ENCODE measurements at places on chromosomes 6 and 20.

- no peak for DNase-seq
These were observed 352.9 kb downstream of the ESR1 start for GRCh38 chr6:152160346-152160745.

DNA sequence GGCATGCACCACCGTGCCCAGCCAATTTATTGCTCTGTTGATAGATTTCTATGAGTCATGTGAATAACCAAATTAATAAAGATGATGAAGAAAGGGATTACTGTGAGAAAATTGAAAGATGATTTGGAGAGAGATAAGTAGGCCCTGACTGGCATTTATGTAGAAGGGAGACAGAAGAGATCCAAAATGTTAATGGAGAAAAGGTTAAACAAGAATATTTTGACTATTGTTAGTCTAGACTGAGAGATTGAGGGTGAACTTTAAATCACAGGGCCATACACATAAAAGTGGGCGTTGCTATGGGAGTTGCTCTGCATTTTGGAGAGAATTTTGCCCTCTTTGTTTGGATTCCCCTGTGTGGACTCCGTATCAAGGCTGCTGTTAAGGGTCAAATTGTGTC is 68.9 kb upstream of the SCAF8 start:
- no peak for DNase-seq

DNA sequence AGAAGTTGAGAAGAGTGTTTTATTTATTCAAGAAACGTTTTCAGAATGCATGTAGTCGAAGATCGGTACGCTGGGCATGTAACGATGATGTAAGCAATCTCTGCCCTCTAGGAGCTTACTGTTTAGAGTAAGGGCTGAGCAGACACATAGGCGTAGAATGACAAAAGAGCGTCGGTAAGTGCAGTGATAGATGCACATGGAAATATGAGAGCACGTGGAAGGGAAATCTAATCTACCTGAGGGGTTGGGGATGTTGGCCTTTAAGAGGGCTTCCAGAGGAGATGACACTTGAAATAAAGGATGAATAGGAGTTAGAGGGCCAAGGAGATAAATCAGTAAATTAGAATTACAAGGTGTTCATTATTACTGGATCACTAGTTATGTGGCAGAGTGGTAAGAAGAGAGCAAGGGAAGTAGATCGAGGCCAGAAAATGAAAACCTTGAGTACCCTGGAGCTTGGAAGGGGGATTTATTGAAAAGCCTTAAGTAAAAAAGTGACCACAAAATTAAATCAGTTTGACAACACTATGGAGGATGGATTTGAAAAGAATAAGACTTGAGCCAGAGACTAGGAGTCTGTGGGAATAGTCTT is 782 bp downstream of the TRMT11 start:
- no peak for DNase-seq

DNA sequence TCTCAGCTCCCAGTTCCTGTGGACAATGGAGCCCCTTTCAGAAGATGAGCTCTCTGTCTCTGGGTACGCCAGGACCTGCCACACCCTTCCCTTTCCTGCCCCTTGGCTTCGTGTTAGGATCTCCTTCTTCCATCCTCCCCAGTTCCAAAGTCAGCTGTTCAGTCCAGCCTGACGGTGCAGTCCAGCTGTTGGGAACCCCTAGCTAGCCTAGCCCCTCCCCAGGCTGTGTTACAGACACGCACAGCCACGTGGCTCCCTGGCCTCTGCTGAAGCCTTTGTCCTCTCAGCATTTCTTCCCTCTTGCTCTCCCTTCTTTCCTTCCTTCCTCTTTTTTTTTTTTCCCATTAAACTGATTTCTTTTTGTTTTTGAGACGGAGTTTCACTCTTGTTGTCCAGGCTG is 12.4 kb upstream of the TFAP2C start:
- DNase-seq, result no peak

- DNase-seq, result no peak
These were observed 22.4 kb upstream of the HELZ2 start for GRCh38 chr20:63596423-63596822.

DNA sequence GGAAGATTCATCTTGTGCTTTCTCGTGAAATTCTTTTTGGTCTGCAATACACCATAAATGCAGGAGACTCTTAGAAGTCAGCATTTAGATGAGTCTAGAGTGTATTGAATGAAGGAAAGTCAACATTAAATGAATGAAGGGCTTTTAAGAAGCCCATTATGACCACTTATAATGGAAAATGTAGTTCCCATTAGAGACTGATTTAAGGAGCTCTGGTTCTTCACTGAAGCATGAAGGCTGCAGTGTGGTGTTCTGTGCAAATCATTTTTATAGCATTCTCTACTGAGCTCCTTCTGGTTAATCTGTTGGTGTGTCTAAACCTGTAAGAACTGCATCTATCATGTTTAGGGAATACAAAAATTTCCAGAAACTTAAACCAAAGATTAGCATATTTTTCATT is 19.7 kb downstream of the NCOA7 start:
- no peak for DNase-seq

DNA sequence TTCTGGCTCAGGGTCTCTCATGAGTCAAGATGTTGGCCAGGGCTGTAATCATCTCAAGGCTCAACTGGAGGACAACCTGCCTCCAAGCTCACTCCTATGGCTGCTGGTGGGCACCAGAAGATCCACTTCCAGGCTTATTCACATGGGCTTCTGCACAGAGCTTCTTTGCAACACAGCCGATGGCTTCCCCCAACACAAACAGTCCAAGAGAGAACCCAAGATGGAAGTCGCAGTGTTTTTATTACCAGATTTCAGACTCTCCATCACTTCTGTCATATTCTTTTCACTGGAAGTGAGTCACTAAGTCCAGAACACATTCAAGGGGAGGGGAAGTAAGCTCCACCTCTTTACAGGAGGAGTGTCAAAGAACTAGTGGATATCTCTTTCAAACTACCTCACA is 75.5 kb downstream of the CD164 start:
- DNase-seq, result no peak

- no peak for DNase-seq
These were observed 35.0 kb upstream of the ENTPD6 start for GRCh38 chr20:25160467-25160866.

GRCh38 chr6:64054861-64055260 is 419.3 kb downstream of the PHF3 start:
- no peak for DNase-seq
